ENCODE measurements at places on chromosomes 7 and 10. TPM values are rescaled to one million over a fixed set of nuclear protein-coding genes. Genes with fewer than 3 reads are reported as not detected.
A peak's percentile ranks its signal among the peaks of the same experiment; 100 is the strongest.

- DNase-seq = peak; percentile 11
These were observed 767 bp downstream of the KRIT1 start for GRCh38 chr7:92244808-92245486.

GRCh38 chr7:133545618-133546017 is 292.7 kb downstream of the EXOC4 start:
- DNase-seq = no peak

- DNase-seq = no peak
These were observed 53.0 kb downstream of the HDAC9 start for GRCh38 chr7:18548534-18548933.

GRCh38 chr7:11006291-11006690 is 32.6 kb downstream of the PHF14 start:
- no peak for DNase-seq

GRCh38 chr10:108779501-108779900 is 1143.8 kb downstream of the XPNPEP1 start:
- no peak for DNase-seq

DNA sequence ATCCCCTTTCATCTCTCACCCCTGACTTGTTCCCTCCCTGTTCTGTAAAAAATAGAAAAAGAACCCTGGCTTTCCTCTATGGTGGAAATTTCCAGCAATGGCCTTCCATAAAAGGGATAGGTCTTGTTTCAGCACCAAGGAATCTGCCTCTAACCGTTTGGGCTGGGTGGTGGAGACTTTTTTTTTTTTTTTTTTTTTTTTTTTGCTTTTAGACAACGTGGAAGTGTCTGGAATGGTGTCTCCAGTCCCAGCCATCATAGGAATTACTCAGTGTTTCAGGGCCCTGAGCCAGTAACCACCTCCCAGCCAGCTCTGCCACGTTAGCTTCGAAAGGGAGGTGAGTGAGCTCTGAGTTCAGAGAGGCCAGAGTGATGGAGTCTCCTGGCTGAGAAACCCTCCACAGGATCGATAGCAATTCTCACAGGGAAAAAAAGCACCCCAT is 97.3 kb upstream of the COL1A2 start:
- DNase-seq = peak; percentile 70

GRCh38 chr7:73565675-73566340 is 8.3 kb upstream of the BCL7B start:
- DNase-seq = no peak

- no peak for DNase-seq
These were observed 39.5 kb downstream of the CACNA2D1 start for GRCh38 chr7:82404094-82404493.

DNA sequence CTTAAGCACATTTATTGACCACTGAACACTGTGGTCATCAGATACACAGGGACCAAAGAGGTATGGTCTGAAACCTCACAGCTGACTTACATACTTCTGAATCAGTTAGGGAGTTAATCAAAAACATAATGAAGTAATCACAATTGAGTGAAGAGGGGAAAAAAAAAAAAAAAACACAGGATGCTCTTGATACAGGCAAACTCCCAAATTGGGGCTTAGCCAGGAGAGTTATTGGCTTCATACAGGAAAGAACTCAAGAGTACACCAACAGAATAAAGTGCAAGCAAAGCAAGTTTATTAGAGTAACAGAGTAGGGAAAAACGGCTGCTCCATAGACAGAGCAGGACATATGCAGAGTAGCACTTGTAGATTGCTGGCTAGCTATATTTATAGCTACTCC is 917.0 kb downstream of the CNTNAP2 start:
- no peak for DNase-seq

Gene CDK6
- 23.6 TPM for total RNA-seq

Gene UPK3B
- 3.3 TPM for total RNA-seq

Gene RAB19
- total RNA-seq = 8.8 TPM
